ENCODE measurements at places on chromosomes 1 and 21.

GRCh38 chr1:219379691-219380090, 206.0 kb downstream of the LYPLAL1 start:
- no peak for DNase-seq

- DNase-seq = no peak
Observed at GRCh38 chr1:97053268-97053667, 331.7 kb downstream of the PTBP2 start.

DNA sequence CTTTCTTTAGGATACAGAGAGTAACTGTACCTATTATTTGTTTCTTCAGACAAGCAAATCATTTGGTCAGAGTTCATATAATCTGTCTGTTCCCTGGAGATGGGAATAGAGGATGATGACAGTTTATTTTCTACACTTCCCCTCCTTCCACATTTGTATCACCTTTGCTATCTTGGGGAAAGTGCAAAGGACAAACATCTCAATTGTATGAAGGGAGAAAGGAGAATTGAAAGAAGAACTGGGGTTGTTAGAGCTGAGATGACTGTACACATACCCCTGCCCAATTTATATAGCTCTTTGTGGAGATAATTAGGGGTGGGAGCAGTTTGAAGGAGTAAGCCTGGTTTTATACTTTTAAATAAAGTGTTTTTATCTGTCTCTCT, 14.0 kb downstream of the POLR3GL start:
- no peak for DNase-seq

DNA sequence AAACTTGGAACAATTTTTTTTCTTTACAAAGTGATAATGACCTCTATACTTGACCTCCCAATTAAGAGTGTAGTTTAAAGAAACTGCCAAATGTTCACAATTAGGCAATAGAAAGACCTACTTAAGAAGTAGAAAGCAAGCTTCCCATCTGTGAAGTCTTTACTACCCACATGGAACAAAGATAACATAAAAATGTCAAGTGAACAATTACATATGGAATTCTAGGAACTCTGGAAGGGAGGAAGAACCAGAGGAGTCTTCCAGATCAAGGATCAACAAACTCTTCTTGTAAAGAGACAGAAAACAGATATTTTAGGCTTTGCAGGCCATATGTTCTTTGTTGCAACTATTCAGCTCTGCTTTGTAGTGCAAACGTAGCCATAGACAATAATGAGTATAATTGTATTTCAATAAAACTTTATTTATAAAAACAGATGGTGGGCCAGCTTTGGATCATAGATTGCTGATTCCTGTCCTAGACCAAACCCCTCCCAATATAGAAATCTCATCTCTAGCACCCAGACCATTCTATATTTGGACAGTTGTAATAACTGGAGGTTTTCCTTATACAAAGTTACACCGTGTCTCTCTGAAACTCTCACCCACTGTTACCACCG, 68.4 kb upstream of the MAGI3 start:
- no peak for DNase-seq

- DNase-seq = no peak
Observed at GRCh38 chr1:156148216-156148615, 5.2 kb upstream of the SEMA4A start.

GRCh38 chr1:65946960-65947359, 154.3 kb downstream of the PDE4B start:
- DNase-seq = no peak
